ENCODE measurements at places on chromosomes 1 and 21. TPM values are rescaled to one million over a fixed set of nuclear protein-coding genes. Genes with fewer than 3 reads are reported as not detected.

Gene DPT
- total RNA-seq, result not detected

Gene ANKRD34A
- total RNA-seq, result 2.2 TPM

DNA sequence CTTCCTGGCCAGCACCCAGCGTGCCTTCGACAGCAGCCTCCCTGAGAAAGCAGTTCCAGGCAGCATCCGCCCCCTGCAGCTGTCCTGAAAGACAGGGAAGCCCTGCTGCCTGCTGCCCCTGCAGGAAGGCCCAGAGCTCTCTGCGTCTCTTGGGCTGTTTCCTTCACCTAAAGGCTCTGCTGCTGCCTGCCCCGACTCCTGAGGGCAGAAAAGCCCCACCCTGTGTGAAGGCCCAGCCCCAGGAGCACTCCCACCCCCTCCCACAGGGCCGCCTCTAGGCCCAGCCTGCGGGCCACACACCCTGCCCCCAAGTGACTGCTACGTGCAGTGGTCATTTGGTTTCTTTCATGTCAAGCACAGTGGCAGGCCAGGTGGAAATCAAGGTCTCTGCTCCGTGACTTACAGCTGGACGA, 12.4 kb downstream of the RIPK4 start:
- DNase-seq, result no peak

DNA sequence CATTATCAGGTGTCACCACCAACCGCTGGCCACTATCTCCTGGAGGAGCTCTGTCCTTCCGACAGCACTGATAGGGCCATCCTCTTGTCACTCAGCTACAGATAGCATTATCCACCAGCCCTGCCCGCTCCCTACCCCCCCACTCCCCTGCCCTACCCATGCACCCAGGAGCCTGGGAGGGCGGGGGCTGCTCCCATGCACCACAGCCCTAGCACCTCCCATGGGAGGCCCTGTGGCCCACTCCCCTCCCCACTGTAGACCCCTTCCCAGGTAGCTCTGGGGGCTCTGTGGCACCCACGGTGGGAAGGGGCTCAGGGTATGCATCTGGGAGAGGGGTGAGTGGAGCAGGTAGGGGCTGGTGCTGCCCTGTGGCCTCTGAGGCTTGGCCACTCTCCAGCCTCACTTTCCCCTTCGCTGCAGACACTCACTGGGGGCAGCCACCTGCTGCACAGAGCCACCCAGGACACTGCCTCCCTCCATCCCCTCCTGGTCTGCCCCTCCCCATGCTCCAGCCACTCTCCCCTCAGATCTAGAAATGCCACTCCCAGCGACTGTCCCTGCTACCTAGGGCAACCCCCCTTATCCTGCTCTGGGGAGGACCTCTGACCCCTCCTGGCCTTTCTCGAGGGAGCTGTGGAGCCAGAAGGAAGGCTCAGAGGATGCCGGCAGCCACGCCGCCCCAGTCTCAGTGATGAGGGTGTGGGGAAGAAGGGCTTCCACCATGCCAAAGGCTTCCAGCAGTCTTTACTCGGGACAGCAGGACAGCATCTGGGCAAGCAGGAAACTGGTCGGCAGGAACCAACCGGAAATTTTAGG, 58.5 kb downstream of the WNT9A start:
- DNase-seq, result no peak

Gene ENO1
- 260 TPM for total RNA-seq

Gene C2CD4D
- 0.16 TPM for total RNA-seq

- DNase-seq, result no peak
Measured at GRCh38 chr1:207217778-207218511, 103.5 kb upstream of the CD55 start.

Gene WDR64
- not detected for total RNA-seq

Gene NASP
- 87.5 TPM for total RNA-seq

GRCh38 chr1:54768093-54768492, 3.8 kb upstream of the PARS2 start:
- no peak for DNase-seq

DNA sequence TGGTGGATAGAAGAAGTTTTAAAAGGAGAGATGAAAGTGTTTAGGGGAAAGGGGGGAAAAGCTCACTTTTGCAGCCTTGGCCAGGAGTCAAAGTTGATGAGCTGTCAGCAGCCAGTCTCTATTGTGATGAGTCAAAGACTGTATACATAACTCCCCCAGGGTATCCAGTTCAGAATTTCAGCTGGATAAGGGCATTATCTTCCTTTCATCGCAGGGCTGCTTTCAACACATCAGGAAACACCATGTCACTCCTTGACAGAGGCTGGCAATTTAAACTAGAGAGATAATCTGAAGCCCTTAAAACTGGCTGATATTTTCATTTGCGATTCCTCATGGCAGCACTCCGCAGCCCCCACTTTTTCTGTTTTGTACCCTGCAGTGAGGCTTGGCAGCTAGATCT, 328.5 kb downstream of the TBX15 start:
- DNase-seq, result no peak

- DNase-seq, result peak; percentile 52
Measured at GRCh38 chr1:1059494-1060280, 14.4 kb downstream of the RNF223 start.

GRCh38 chr1:11746795-11747487, 11.0 kb downstream of the AGTRAP start:
- no peak for DNase-seq

Gene LRRC71
- 0.16 TPM for total RNA-seq

DNA sequence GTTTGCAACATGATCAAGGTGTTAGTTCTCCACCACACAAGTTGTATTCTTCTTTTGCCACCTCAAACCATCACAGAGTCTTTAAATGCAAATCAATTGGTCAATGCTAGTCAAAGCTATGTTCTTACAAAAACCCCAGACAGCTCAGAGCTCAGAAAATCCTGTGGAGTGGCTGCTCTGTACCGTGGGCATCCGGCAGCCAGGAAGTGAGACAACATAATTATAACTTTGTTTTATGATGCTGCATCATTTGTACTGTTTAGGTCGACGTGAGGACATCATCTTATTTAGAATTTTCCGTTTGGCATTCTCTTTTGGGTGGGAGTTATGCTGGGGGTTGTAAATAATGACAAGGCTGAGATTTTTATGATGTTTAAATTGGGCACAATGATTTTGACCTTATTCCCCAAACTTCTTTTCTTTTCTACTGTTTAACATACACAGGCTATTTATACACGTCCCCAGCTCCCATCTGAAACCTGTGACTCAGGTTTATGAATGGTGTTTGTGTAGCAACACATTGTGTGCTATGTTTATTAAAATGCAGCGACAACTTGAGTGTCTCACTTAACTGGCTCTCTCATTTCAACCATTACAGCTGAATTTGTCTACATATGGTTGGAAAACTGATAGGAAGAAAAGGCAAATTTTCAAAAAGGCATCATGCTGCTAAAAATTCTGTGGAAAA, 124.0 kb downstream of the CNIH3 start:
- no peak for DNase-seq

DNA sequence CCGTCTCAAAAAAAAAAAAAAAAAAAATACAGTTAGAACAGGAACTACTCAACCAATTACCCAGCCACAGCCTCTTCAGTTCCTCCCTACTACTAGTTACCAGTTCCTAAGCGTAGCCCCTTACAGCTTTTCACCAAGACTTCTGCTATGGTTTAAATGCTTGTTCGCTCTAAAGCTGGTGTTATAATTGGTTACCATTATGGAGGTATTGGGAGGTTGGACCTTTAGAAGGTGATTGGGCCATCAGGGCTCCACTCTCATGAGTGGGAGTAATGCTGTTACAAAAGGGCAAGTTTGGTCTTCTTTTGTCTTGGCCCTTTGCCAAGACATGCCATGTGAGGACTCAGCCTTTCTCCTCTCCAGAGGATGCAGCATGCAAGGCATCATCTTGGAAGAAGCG, 3.0 kb upstream of the SMPDL3B start:
- DNase-seq, result no peak

DNA sequence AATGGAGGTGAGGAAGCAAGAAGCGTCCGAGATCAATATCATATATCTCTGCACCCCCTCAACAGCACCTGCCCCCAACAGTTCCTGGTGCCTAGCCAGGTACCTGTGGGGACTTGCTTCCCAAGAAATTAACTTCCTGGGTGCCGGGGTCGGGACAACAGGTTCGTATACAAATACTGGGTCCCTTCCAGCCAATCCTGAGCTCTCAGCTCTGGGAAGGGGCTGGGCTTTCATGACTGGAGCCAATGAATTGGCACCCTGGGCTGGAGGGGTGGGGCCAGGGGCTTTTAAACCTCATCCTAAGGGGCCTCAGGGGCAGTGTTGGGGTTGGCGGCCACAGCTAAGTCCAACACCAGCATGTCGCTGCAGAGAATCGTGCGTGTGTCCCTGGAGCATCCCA, at the start of gene PADI3:
Gene PADI3, plus strand, starts transcription at position 318 of the 400 bp plus-strand sequence. Its CDS starts 40 bp downstream, at position 358.
- no peak for DNase-seq

Gene KRTAP21-2
- not detected for total RNA-seq

GRCh38 chr21:41979335-41979734, 25.5 kb upstream of the C2CD2 start:
- DNase-seq, result no peak

- DNase-seq, result no peak
Measured at GRCh38 chr1:44636688-44637598, 37.3 kb downstream of the TMEM53 start.

Gene DPYD
- total RNA-seq, result 72.1 TPM

GRCh38 chr1:190615818-190616217, 138.2 kb upstream of the BRINP3 start:
- no peak for DNase-seq

DNA sequence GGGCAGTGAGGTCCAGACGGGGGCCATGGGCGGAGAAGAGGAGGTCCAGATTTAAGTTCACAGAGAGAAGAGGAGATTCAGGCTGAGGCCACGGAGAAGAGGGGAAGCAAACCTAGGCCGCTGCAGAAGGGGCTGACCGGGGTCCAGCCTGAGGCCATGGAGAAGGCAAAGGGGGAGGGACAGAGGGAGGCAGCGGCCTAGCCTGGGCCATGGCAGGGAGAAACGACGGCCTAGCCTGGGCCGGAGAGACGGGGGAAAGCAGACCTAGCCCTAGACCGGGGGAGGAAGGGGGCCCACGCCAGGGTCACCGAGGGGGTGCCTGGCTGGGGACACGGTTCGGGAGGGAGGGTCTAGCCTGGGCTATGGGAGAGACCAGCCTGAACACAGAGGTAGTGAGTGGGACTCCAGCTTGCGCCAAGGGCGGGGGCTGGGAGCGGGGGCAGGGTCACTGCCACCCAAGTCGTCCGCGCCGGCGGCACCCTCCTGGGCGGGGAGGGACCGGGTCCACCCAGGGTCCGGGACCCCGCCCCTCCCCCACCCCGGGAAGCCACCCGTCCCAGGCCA, 459 bp downstream of the CAPZB start:
- no peak for DNase-seq

GRCh38 chr1:212013672-212014071, 21.7 kb downstream of the INTS7 start:
- DNase-seq, result no peak

DNA sequence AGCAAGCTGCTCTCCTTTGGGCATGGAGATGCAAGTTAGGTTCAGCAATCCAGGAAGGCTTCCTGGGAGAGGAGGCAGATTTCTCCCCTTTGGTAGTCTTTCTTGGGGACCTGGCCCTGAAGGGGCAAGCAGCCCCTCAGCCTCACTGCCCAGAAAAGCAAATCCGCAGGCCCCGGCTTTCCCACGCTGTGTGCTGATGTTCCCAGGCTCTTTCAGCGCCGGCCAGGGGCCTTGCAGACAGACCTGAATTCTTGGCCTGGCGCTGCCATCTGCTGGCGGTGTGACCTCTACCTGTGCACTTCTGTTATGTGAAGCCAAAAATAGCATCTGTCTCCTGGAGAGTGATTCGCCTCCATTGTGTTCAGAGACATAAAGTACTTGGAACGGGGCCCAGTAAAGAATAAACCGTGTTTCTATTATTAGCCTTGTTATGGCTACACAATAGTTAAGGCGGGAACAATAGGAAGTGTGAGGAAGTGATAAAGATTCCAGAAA, 64.8 kb downstream of the ALPL start:
- DNase-seq, result no peak

DNA sequence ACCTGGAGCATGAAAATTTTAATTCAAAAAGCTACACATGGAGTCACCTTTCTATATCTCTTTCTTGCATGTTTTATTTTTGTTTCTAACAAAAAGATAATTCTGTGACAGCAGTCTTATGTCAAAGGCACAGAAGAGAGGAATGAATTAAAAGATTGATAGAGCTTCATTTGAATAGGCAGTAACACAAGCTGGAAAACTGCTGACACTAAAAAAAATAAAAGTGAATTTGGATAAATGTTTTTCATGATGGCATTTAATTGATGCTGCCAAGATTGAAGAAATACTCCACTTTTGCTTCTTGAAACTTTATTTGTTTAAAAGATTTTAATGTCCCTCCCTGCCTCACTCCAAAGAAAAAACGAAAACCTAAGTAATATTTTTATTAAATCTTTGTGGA, 887.4 kb downstream of the PLA2G4A start:
- DNase-seq, result no peak

DNA sequence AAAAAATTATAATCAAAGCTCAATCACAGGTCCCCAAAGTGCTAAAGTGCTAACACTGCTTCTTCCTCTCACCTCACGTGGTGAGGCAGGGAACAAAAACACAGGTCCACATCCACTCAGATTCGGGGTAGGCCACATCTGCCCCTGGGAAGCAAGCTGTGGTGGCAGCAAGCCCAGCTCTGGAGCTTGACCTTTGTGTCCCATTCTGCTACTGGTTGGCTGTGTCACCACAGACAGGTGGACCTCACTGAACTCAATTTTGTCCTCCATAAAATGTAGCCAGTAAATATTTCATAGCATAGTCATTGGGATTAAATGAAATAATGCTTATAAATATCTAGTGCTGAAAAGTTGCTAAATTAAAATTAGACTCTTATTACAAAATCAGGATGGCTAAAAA, 8.5 kb downstream of the AZIN2 start:
- DNase-seq, result no peak

All from occipital lobe (tissue), 3 donors.